ENCODE measurements at places on chromosomes 3 and 15.

DNA sequence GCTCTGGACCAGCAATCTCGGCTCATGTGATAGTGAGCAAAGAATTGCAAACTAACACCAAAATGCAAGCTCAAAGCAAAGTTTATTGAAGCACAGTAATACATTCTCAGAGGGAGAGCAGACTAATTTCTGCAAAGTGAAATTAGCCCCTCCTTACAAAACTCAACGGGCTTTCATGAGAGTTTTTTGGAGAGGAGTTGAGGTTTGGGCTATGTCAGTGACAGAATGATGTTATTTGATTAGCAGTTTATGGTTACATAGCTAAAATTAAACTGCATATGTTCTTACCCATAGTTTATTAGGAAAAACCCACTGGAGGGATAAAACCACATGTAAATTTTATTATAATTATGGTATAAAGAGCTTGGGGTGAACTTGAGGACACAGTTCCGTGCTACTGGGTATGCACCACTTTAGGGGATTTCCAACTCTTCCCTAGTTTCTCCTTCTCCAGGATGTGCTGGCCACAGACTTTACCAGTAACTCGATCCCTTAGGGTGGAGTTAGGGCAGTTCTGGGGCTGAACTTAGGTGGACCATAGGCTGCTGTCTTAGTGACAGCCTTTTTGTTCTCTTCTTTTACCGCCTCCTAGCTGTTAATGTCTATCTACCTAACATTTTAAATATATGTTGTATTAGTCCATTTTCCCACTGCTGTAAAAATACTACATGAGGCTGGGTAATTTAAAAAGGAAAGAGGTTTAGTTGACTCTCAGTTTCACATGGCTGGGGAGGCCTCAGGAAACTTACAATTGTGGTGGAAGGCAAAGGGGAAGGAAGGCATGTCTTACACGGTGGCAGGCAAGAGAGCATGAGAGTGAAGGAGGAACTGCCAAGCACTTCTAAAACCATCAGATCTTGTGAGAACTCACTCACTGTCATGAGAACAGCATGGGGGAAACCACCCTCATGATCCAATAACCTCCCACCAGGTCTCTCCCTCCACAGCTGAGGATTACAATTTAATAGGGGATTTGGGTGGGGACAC, 8.9 kb upstream of the AADACL2 start:
- DNase-seq = no peak

DNA sequence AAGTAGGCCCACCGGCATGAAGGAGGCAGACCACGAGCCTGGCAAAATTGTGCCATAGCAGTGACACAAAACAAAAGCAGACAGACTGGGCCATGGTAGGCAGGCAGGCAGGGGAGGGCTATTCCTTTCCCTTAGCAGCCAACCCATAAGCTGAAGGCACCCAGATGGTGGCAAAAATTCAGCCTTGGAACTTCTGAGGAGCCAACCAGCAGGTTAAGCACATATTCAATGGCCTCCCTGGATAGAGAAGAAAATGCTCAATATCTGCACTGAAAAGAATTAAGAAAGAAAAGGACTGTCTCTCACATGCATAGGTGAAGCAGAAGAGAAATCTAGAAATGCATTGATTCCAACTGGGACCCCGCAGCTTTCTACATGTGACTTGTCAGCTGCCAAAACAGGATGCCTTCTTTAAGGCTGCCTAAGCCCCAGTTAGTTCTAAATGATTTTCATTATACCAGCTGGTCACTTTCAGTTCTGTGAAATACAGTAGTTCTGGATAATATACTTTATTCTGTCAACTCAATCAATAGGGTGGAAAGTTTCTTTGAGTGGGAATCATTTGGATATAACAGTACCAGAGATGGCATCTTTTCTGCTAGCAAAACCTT, 2.7 kb downstream of the PRICKLE2 start:
- DNase-seq = no peak

GRCh38 chr3:181932039-181932438, 220.3 kb downstream of the SOX2 start:
- DNase-seq = no peak

DNA sequence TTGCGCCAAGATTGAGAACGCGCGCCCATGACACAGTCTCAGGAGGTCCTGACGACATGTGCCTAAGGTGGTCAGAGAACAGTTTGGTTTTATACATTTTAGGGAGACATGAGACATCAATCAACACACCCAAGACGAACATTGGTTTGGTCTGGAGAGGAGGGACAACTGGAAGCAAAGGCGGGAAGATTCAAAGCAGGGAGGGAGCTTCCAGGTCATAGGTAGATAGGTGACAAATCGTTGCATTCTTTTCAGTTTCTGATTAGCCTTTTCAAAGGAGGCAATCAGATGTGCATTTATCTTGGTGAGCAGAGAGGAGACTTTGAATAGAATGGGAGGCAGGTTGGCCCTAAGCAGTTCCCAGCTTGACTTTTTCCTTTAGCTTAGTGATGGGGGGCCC, 828.4 kb upstream of the DPPA4 start:
- DNase-seq = no peak

- peak; percentile 9 for DNase-seq
Measured at GRCh38 chr15:23073890-23074646, 34.7 kb upstream of the TUBGCP5 start.

DNA sequence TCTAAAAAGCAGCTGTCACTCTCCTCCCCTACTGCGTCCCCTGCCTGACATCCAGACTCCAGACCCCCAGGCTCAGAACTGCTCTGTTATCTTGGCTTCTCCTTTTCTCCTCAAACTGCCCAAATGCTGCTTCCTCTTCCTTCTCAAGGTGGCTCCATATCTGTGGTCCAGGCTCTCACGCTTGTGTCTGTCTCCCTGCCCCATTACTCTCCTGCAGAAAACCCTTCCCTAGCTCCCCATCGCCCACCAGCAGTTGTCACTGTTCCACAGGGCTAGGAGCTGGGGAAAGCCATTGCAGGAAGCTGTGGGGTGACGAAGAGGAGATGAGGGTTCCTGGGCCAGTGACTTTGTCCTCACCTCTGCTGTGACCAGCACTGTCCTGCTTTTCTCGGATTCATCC, 30.7 kb upstream of the CGNL1 start:
- DNase-seq = no peak

GRCh38 chr15:66588537-66588936, 22.7 kb upstream of the LCTL start:
- DNase-seq = no peak

GRCh38 chr15:69729167-69729748, 276.6 kb downstream of the RPLP1 start:
- DNase-seq = no peak

GRCh38 chr15:35926007-35926380, 380.0 kb upstream of the DPH6 start:
- DNase-seq = no peak

DNA sequence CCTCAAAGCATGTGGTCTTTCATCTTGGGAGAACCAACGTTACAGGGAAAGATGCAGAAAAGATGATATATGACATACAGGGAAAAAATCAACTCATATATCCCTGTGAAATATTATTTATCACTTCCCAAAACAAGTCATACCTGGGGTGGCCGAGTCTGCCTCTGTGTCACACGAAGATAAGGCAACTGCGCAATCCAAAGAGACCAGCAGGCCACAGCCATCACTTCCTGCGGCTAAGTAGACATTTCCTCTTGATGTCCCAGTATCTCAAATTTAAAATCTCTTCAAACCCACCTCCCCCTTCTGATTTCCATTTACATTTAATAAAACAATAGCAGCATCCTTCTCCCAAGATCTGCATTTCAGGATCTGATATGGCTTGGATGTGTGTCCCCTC, 71.5 kb downstream of the IGF2BP2 start:
- no peak for DNase-seq

GRCh38 chr3:195508185-195508584, 34.9 kb downstream of the PPP1R2 start:
- DNase-seq = no peak

DNA sequence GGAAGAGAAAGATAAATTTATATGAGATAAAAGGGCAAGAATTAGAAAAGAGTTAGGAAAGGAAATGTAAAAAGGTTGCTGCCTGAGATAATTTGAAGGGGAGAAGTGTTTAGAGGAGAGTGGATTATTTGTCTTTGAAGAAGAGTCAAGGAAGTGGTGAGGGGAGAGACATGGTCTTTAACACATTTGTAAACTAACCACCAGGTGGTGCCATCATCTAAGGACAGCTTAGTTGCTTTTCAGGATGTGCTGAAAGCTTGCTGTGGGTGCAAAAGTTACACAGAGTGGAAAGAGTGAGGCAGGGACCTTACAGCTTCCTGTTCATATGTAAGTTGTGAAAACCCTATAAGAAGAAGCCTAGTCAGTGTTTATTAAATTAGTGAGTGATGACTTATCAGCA, 114.1 kb upstream of the DNAJC19 start:
- no peak for DNase-seq

- DNase-seq = peak; percentile 55
Measured at GRCh38 chr15:92384381-92384780, 9.3 kb upstream of the ST8SIA2 start.

- DNase-seq = no peak
Measured at GRCh38 chr3:146968204-146968651, 363.1 kb upstream of the PLSCR5 start.

DNA sequence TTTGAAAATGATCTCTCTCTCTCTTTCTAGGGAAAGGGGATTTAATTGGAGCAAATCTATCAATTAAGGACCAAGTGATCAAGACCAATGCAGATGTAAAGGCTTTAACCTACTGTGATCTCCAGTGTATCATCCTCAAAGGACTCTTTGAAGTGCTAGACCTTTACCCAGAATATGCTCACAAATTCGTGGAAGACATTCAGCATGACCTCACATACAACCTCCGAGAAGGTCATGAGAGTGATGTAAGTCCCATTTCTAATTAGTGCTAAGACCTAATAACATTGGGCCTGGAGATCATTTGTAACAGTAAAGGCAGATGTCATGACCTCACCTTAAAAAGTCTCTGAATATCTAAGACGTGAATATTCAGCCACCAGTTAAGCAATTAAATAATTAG, 308.4 kb downstream of the KCNH8 start:
- no peak for DNase-seq

- no peak for DNase-seq
Measured at GRCh38 chr3:55534876-55535275, 47.8 kb upstream of the WNT5A start.

DNA sequence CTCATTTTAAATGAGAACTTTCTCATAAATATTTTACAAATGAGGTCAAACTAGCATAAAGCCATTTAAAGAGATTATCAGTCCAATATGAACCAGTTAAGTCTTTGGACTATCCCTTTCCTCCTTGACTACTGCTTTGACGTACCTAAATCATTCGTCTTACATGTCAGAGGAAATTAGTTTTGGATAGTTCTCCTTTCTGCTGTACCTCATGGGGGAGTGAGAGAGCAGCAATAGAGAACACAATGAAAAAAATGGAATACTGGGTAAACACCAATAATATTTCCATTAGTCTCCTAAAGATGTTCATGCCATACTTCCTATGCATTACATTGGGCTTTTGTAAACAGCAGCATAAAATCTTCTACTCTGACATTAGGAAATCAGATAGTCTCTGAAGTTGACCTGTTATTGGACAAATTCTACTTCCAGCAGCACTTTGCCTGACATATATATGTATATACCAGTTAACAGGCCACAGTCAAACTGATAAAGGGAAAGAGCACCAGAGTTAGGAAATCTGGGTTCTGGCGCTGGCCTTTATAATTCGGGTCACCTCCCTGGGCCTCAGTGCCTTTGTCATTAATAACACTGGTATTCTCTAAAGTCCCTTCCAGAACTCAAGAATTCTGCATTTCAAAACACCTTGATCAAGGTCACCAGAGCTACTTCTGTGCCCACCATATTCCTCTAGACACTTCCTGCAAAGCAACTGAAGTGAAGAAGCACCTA, 26.8 kb downstream of the TIMMDC1 start:
- DNase-seq = no peak

DNA sequence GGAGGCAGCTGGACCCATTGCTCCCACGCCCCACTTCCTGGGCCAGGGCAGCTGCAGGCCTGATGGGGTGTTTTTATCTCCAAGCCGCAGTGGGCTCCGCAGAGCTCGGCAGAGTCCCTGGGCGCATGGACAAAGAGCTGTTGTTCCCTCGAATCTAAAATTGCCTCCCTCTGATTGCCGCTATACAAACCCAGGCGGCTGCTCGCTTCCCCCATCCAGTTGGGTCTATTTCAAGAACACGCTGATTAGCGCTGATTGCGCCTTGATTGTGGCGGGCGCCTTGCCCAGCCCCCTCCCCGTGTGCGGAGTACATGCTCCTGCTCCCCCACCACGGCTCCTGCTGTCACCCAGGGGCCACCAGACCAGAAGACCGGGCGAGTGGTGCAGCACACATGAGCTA, 43.4 kb upstream of the SLC6A1 start:
- no peak for DNase-seq

- no peak for DNase-seq
Measured at GRCh38 chr3:186953011-186953487, 22.7 kb downstream of the ST6GAL1 start.

- DNase-seq = no peak
Measured at GRCh38 chr3:153600896-153601295, 438.9 kb downstream of the RAP2B start.

- no peak for DNase-seq
Measured at GRCh38 chr15:72340366-72340765, 20.4 kb upstream of the CELF6 start.

- no peak for DNase-seq
Measured at GRCh38 chr3:195899701-195900435, 8.5 kb downstream of the TNK2 start.

DNA sequence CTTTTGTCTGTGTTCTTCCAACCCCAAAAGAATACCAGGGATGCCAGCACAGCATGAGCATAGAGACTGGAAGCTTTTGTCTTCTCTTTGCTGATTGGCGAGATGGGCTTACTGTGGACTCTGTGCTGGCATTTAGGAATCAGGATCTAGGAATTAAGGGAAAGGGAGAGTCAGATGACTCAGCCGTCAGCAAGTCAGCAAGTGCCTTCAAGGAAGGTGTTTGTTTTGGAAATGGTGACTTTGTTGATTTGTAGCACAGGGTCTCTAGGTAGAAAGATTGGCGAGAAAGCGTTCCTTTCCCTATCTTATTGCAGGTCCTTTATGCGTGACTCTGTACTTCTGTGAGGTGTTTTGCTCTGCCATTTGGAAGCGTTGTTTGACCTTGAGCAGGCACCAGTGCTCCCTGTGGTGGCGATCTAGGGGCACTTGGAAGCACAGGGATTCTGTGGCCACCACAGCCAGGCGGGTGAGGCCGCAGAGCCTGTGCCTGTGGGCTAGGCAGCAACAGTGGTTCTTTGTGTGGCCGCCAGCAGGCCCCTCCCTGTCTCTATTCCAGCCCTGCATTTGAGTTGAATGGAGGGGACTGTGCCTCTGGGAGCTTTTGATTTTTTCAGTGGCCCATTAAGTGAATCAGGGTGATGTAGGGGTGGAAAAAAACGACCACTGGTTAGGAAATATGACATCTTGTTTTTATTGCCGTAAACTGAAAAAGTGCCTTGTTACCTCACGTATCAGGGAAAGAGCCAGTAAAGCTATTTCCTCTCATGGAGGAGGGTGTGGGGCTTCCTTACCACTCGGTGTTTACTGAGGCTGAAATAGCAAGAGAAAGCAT, 19.0 kb downstream of the FAN1 start:
- peak; percentile 35 for DNase-seq
